ENCODE measurements at places on chromosomes 12 and 14. TPM values are rescaled to one million over a fixed set of nuclear protein-coding genes. Genes with fewer than 3 reads are reported as not detected.
A peak's percentile ranks its signal among the peaks of the same experiment; 100 is the strongest.

VAMP1 gene
- total RNA-seq: 6.4 TPM

DNA sequence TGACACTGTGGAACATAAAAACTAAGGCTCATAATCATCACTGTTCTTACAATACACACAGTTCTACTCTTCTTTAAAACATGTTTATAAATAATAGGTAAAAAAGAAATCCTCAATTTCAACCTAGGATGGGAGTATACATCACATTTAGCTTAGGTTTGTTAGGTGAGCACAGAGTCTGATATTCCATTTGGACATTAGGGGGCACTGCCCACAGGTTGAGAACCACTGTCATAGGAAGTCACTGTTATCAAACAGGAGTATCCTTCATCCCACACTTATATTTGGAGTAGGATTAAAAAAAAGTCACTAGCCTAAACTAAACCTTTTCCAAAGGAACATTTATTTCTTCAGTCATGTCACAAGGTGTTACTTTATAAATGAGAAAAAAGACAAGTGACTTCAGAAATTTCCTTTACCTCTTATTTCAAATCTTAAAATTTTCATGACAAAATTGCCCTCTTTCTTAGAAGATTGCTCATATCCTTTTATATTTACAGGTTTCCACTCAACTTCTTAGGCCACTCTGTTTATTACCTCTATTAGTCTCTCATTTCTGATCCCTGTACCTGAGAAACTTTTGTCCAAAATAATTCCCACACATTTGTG is 240.6 kb downstream of the CPNE8 start:
- DNase-seq: no peak

DNA sequence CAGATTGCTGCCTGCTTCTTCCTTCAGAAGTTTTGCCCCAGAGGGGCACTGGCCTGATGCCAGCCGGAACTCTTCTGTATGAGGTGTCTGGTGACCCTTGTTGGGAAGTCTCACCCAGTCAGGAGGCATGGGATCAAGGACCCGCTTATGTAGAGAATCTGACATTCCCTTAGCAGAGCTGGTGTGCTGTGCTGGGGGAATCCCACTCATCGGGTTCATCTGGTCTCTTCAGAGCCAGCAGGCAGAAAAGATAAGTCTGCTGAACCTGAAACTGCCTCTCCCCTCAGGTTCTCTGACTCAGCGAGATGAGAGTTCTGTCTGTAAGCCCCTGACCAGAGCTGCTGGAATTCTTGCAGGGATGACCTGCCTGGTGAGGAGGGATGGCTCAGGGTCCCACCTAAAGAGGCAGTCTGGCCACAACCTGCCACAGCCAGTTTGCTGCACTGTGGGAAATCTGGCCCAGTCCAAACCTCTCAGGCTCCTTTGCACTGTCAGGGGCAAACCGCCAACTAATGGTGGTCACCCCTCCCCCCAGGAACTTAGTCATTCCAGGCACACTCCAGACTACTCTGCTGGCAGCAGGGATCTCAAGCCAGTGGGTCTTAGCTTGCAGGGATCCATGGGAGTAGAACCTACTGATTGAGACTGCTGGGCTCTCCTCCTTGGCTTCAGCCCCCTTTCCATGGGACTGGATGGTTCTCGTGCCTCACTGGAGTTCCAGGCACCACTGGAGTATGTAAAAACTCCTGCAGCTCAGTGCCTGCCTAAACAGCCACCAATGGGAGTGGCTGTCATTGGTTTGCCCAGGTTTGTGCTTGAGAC is 4.1 kb downstream of the CLEC2D start:
- no peak for DNase-seq

- DNase-seq: peak; percentile 73
These were observed 27.8 kb downstream of the AACS start for GRCh38 chr12:125092872-125093680.

- no peak for DNase-seq
These were observed 131.4 kb upstream of the ARHGAP5 start for GRCh38 chr14:31945701-31946100.

- DNase-seq: no peak
These were observed 35.3 kb upstream of the RTRAF start for GRCh38 chr14:51954031-51954430.

DNA sequence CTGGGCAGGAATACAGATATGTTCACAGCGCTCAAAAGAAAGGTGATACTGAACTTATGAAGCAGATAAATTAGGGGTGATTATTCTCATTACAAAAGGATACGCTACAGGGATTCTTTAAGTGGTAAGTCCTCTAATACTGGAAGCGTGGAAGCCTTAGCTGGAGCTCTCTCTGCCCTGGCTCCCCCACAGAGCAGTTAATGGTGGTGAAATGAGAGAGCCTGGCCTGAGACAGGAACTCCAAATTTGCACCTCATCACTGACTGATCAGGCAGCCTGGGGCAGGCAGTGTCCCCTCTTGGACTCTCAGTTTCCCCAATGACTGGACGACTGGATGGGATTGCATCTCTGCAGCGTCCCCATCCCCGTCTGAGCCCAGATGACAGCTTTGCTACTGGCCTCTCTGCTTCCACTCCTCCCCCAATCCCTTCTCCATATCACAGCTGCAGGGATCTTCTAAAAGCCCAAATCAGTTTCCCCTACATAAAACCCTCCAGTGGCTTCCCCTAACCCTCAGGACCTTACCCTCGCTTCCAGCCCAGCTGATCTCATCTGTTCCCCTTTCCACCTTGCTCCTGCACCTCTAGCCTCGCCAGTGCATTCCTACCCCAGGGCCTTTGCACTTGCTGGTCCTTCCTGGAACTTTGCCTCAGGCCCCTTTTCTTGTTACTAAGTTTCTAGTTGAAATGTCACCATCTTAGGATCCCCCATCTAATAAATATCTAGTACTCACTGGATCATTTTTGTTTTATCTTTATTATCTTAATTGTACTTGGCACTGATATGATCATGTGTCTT is 171.7 kb upstream of the LHX5 start:
- DNase-seq: no peak

FGF6 gene
- total RNA-seq: not detected

DNA sequence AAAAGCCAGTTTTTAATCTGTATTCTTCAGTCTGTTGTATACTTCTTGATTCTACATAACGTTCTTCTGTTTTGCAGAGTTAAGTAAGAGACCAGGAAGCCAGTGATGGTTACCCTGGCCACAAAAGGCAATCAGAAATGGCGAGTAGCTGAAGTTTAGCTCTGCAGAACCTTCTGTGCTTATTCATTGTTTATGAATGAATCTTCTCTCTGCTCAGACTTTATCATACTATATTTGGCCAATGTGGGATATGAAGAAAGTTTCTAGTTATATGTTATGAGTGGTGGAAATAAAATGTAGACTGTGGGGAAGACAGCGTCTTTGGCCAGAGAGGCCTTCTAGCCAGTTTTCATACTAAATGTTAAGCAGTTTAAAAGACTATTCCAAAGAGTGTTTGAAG is 249.9 kb upstream of the RGS6 start:
- no peak for DNase-seq

Measured in occipital lobe (tissue), 3 donors.